ENCODE measurements at places on chromosomes 2 and 18.

DNA sequence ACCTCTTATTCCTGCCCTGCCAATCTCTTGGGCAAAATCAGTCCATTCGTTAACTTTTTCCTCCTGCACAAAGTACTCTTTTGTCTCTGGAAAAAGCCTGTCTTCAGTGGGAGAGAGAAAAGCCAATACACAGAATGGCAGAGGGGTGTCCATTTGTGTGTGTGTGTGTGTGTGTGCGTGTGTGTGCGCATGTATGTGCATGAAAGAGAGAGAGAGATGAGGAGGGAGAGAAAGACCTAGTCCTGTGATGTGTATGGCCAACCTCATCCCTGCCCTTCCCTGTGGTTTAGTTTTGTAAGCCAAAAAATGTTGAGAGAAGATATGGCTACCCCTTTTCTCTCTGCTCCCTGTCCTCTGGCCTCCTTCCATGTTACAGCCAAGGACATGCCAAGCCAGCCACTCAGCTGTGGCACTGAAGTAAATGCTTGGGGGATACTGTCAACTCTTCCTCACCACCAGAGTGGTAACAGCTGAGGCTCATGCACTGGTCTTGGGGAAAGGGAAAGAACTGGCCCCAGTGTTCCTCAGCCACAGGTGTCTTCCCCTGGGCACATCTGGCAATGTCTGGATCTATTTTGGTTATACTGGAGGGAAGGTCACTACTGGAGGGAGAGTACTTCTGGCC lies 10.6 kb downstream of the SLC4A5 start:
- DNase-seq = no peak

- DNase-seq = no peak
Observed at GRCh38 chr18:30763902-30764350, 278.6 kb downstream of the DSC3 start.

- DNase-seq = no peak
Observed at GRCh38 chr2:11802782-11803191, 56.4 kb downstream of the LPIN1 start.

- no peak for DNase-seq
Observed at GRCh38 chr2:122697415-122697814, 942.0 kb downstream of the TSN start.

DNA sequence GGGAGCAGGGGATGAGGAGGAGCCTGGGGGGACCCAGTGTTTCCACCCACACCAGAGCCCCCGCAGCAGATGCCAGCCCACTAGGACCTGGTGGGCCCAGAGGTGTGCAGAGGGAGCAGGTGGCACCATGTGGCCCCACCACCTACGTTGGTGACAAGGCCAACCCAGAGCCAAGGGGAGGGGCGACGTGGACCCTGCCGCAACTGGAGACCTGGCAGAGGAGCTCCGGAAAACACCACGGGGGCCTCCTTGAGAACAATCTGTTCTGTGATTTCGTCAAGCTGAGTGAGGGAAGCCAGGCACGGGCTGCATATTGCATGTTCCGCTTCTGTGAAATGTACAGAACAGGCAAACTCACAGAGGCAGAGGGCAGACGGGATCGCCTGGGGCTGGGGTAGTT lies 49.1 kb upstream of the GPC1 start:
- DNase-seq = no peak

DNA sequence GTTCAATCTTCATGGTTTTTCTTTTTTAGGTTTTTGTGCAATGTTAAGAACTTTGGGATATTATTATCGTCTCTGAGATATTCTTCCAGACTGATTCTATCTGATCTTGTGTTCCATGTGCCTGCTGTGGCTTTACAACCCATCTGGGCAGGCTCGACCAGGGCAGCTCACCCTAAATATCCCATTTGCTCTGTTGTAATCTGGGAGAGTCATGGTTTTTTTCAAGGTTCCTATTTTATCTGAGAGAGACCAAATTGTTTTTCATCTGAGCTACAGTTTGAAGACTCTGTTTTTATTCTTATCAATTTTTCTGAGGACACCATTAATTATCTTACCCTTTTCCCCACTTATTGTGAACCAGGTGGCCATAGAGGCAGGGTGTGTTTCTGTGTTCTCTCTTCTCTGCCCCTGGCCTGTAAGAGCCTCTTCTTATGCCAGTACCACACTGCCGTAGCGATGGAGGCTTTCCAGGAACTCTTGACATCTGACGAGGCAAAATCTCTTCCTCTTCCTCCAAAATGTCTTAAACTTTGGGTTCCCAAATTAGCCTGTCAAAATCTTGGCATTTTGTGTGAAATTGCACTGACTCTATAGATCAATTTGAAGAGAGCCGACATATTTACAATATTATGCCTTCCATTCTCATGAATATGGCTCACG lies 3.1 kb downstream of the SP140L start:
- DNase-seq = no peak

- no peak for DNase-seq
Observed at GRCh38 chr2:85761-86160, 39.5 kb upstream of the FAM110C start.

- no peak for DNase-seq
Observed at GRCh38 chr18:48007955-48008701, 77.7 kb upstream of the SMAD2 start.

Measured in stimulated activated CD8-positive, alpha-beta memory T cell treated with anti-CD3 and anti-CD28 coated beads, Interleukin-15, amount 100 ng/mL, for 48 hours (primary cell).